ENCODE measurements at places on chromosomes 13 and 19. TPM values are rescaled to one million over a fixed set of nuclear protein-coding genes. Genes with fewer than 3 reads are reported as not detected.
A peak's percentile ranks its signal among the peaks of the same experiment; 100 is the strongest.

Gene F7
- 0.10 TPM for total RNA-seq

- DNase-seq = peak; percentile 89
Measured at GRCh38 chr13:20616059-20616797, 49.3 kb downstream of the IFT88 start.

GRCh38 chr13:30108216-30108912, 199.0 kb downstream of the KATNAL1 start:
- DNase-seq = no peak

- no peak for DNase-seq
Measured at GRCh38 chr13:100983111-100983510, 308.5 kb upstream of the TMTC4 start.

- DNase-seq = peak; percentile 71
Measured at GRCh38 chr19:18995804-18996241, 37.5 kb downstream of the SUGP2 start.

GRCh38 chr13:44364345-44365000, 9.2 kb upstream of the SERP2 start:
- DNase-seq = peak; percentile 97

DNA sequence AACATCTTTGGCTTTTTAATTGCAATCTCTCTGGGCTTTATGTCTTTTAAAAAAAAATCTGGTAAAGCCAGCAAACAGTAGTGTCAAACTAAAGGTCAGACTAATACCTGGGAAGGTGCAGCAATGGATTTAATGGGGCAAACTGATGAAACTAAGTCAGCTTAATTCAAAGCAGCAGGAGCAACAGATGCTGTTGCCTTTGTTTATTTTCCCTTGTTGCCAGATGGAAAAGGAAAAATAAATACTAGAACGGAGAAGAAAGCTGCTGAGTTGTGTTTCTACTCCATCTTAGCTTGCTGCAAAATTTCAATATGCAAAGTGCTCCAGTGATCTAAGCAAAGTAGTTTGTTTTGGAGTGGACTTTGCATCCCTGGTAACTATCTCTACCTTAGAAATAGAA, 1097.8 kb downstream of the PCDH17 start:
- DNase-seq = no peak
